Natural killer cell (primary cell): ENCODE measurements at places on chromosomes 2 and 18.
A peak's percentile ranks its signal among the peaks of the same experiment; 100 is the strongest.

GRCh38 chr2:156511122-156511521 lies 74.9 kb downstream of the GPD2 start:
- no peak overlapping the region for H3K4me3 ChIP-seq
- DNase-seq = no peak
- H3K27ac ChIP-seq = no peak overlapping the region
- no peaks in the 10 kb centered on the region for H3K27me3 ChIP-seq

- H3K4me1 ChIP-seq = no peaks in the 10 kb centered on the region
- no peak within 1 kb of the TSS for H3K4me3 ChIP-seq
- H3K27ac ChIP-seq = no peak within 1 kb of the TSS
- DNase-seq = peak; percentile 32
- no peaks in the 10 kb centered on the region for H3K36me3 ChIP-seq
- no peaks in the 10 kb centered on the region for H3K27me3 ChIP-seq
Observed at GRCh38 chr2:112784199-112785189, at the start of gene IL1A. Gene IL1A (minus strand): TSS chr2:112784493. CDS start chr2:112783770, 723 bp downstream.

- peak within 1 kb of the TSS; percentile 44 for H3K4me3 ChIP-seq
- H3K4me1 ChIP-seq = peaks cover 29% of the 10 kb centered on the region
- DNase-seq = peak; percentile 35
- H3K27me3 ChIP-seq = peaks cover 5% of the 10 kb centered on the region
Observed at GRCh38 chr2:42792583-42793333, at the start of gene HAAO. Gene HAAO (minus strand): TSS chr2:42792583. CDS start chr2:42792536, 47 bp downstream.

DNA sequence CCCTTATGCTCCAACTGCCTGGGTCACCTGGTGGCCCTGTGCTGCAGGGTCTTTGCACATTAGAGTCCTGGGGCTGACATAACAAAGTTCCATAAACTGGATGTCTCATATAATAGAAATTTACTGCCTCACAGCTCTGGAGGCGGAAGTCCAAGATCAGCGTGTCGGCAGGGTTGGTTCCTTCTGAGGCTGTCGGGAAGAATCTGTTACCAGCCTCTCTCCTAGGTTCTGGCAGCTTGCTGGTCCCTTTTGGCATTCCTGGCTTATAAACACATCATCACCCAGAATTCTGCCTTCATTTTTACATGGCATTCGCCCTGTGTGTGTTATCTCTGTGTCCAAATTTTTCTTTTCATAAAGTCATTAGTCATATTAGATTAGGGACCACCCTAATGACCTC lies 170.5 kb downstream of the NDUFA10 start:
- DNase-seq = no peak
- H3K4me1 ChIP-seq = no peaks in the 10 kb centered on the region
- no peak overlapping the region for H3K27ac ChIP-seq
- H3K36me3 ChIP-seq = no peaks in the 10 kb centered on the region
- peaks cover 6% of the 10 kb centered on the region for H3K27me3 ChIP-seq
- H3K4me3 ChIP-seq = no peak overlapping the region

DNA sequence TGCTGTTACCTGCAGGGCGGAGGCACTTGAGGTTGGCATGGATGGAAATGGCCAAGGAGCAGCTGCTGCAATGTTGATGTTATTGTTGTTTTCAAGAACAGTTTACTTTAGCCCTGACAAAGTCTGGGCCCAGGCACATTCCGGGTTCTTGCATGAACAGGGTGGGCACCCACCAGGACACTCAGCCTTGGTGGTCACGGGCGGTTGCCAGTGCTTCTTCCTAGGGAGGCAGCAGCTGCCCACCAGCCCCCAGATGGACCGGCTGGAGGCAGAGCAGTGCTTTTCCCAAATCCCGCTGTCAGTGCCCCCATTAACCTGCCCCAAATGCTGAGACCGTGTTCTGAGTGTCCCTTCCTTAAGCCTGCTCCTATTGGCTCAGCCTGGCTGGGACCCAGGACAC lies 38.5 kb upstream of the B3GNT7 start:
- no peaks in the 10 kb centered on the region for H3K36me3 ChIP-seq
- no peak overlapping the region for H3K27ac ChIP-seq
- no peaks in the 10 kb centered on the region for H3K27me3 ChIP-seq
- H3K4me1 ChIP-seq = peaks cover 8% of the 10 kb centered on the region
- no peak for DNase-seq

GRCh38 chr2:23293063-23293462 lies 91.9 kb upstream of the KLHL29 start:
- no peak overlapping the region for H3K4me3 ChIP-seq
- H3K27ac ChIP-seq = no peak overlapping the region
- DNase-seq = no peak
- no peaks in the 10 kb centered on the region for H3K36me3 ChIP-seq

DNA sequence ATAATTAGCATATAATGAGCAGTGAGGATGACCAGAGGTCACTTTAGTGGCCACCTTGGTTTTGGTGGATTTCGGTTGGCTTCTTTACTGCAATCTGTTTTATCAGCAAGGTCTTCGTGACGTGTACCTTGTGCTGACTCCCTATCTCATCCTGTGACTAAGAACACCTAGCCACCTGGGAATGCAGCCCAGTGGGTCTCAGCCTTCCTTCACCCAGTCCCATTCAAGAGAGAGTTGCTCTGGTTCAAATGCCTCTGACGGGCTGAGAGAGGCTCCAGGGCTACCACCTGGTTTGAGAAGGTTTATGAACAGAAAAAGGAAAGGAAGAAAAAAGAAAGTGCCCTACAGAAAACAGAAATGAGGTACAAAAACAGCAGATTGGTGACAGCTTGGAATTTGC lies 738.7 kb downstream of the SOCS6 start:
- H3K27me3 ChIP-seq = no peaks in the 10 kb centered on the region
- no peak overlapping the region for H3K4me3 ChIP-seq
- no peaks in the 10 kb centered on the region for H3K4me1 ChIP-seq
- H3K27ac ChIP-seq = no peak overlapping the region
- DNase-seq = no peak

GRCh38 chr2:43174368-43174916 lies 52.0 kb downstream of the ZFP36L2 start:
- peak; percentile 59 for DNase-seq
- H3K4me3 ChIP-seq = peak overlapping the region; percentile 8
- H3K27me3 ChIP-seq = no peaks in the 10 kb centered on the region
- H3K36me3 ChIP-seq = no peaks in the 10 kb centered on the region
- H3K27ac ChIP-seq = peak overlapping the region; percentile 94

DNA sequence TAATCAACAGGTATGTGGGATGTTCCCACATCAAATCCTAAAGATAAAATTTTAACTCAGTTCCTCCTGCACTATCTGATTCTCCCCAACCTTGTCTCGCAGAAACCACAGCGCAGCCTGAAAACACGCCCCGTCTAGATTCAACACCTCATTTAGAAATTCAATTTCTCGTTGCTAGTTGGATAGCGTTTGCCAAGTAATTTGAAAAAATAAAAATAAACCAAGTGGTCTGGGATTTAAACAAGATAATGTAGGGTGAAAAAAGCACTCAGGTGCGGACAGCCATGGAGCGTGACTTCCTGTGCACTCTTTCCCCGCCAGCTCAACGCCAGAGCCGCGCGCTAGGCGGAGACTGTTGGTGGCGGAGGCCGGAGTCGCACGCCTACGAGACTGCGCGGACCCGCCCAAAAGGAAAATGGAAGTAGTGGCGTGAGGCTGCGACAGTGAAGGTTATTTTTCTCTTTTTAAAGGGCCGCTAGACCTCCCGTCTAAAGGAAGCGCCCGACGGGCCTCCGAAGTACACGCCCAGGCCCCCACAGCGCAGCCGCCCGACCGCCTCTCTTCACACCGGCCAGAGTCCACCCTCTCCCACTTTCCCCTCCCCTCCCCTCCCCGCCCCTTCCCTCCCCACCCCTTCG lies 615 bp upstream of the CCNT2 start:
- H3K27me3 ChIP-seq = no peaks in the 10 kb centered on the region
- no peaks in the 10 kb centered on the region for H3K36me3 ChIP-seq
- H3K4me1 ChIP-seq = peaks cover 21% of the 10 kb centered on the region

DNA sequence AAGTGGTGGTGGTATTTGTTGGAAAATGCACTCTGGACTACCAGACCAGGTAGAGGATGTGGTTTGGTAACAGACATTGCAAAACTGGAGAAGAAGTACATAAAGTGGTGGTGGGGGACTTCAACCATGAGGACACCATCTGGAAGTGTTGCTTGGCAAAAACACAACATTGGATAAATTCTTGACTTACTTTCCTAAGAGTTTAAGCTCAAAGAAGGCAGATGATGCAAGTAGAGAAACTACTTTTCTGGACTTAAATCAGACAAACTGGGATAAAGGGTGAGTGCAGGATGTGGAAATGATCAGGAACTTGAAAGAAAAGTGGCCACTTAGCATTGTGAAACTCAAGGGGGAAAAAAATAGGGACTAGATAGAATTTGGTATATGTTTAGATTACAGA lies 487.4 kb downstream of the ZEB2 start:
- DNase-seq = no peak
- H3K4me3 ChIP-seq = no peak overlapping the region
- H3K27me3 ChIP-seq = no peaks in the 10 kb centered on the region

DNA sequence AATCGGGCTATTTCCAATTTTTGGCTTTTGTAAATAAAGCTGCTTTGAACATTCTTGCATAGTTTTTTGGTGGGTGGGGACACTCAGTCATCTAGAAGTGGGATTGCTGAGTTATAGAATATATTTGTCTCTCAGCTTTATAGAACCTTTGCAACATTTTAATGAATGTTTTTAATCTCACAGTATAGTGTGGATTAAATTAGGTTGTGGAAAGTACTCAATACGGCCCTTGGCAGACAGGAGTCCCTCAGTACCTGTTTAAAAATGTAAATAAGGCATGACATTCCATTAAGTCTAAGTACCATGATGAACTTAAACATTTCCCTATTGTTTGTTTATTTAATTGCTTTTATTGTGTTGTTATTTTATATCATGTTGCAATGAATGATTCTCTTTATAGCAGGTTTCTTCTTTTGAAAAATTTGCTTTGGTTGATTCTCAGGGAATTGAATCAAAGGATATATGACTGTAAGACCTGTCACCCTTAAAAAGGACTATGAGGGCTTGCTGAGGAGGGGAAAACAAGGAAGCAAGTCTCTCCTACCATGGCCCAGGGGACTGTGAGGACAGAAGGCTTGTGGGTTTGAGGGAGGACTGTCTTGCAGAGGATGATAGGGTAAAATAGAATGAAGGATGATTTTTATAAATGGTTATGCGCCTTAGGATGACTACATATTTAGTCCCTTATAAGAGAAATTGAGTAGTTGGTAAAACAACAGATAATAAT lies 165.1 kb downstream of the RPIA start:
- peak overlapping the region; percentile 76 for H3K27ac ChIP-seq
- no peaks in the 10 kb centered on the region for H3K27me3 ChIP-seq
- no peaks in the 10 kb centered on the region for H3K36me3 ChIP-seq

DNA sequence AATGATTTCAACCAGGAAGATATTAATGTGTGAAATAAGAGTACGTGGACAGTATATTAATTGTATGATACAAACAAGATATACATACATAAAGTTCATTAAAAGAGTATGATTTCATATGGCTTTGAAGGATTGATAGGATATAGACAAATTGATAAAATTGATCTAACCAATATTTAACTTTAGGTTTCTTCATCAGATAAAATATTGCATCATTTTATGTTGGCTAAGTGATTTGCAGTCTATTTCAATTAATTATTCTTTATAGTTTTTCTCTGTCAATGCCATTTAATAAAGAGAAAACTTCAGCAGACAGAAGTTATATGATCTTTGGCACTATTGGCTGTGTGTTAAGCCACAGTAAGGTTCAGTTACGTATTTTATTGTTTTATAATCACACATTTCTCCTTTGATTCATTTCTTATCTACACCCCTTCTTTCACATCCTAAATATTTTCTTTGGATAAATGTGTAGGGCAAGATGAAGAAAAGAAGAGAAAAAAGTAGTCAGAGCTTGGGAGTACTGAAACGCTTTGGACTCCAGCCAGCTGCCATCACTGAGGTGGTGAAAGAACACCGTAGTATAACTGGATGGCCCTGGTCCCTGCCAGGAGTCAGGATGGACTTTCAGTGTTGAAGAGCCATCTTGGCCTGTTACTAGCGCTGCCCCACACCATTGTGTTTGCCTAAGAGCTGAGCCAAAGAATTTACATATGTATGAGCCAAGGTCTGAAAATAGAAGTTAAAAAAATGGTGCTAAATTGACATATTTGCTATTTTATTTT lies 9.8 kb upstream of the CPS1 start:
- H3K27me3 ChIP-seq = no peaks in the 10 kb centered on the region
- no peak for DNase-seq
- H3K27ac ChIP-seq = no peak overlapping the region
- H3K36me3 ChIP-seq = no peaks in the 10 kb centered on the region

- no peaks in the 10 kb centered on the region for H3K36me3 ChIP-seq
- no peaks in the 10 kb centered on the region for H3K27me3 ChIP-seq
- no peak overlapping the region for H3K27ac ChIP-seq
- no peaks in the 10 kb centered on the region for H3K4me1 ChIP-seq
- DNase-seq = no peak
Observed at GRCh38 chr2:191291471-191291870, 46.3 kb downstream of the MYO1B start.

- H3K36me3 ChIP-seq = no peaks in the 10 kb centered on the region
- H3K4me1 ChIP-seq = peaks cover 5% of the 10 kb centered on the region
- no peak overlapping the region for H3K27ac ChIP-seq
Observed at GRCh38 chr2:84631047-84631446, 114.7 kb downstream of the DNAH6 start.

- H3K27ac ChIP-seq = no peak overlapping the region
- H3K4me3 ChIP-seq = no peak overlapping the region
- no peaks in the 10 kb centered on the region for H3K27me3 ChIP-seq
- H3K36me3 ChIP-seq = no peaks in the 10 kb centered on the region
- peaks cover 10% of the 10 kb centered on the region for H3K4me1 ChIP-seq
Observed at GRCh38 chr18:58135701-58136331, 91.8 kb downstream of the NEDD4L start.
